ENCODE measurements at places on chromosomes 12 and 14.

GRCh38 chr14:49960453-49960852 lies 67.6 kb downstream of the ARF6 start:
- no peak for DNase-seq

- DNase-seq = no peak
Measured at GRCh38 chr12:76544601-76545261, 14.8 kb downstream of the OSBPL8 start.

- no peak for DNase-seq
Measured at GRCh38 chr12:53123578-53124351, 20.5 kb downstream of the SOAT2 start.

- no peak for DNase-seq
Measured at GRCh38 chr12:97545804-97546203, 83.2 kb downstream of the RMST start.

DNA sequence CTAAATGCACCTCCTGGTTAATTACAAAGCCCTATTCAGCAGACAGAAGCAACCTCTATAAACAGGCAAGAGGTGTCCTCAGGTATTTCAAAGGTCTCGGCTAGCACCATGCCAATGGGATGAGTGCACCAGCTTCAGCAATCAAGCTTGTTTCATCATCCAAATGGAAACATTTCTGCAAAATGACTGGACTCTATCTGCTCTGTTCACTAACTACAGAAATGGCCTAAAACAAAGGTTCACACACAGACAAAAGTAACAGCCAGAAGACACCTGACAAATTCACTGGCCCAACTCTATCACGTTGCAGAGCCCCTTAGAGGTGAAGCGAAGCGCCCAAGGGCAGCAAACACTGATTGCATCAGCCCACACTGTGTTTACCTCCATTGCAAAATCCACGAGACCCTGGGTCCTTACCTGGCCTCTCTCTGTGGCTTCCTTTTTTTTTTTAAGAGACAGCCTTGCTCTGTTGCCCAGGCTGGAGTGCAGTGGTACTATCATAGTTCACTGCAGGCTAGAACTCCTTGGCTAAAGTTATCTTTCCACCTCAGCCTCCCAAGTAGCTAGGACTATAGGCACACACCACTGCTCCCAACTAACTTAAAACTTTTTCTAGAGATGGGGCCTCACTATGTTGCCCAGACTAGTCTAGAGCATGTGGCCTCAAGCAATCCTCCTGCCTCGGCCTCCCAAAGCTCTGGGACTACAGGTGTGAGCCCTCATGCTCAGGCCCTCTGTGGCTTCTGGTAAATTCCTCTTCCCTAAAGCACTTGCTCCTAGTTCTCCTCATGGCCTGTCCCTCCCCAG lies 8.5 kb upstream of the SYNE3 start:
- no peak for DNase-seq

- DNase-seq = no peak
Measured at GRCh38 chr14:103393676-103394626, 8.7 kb downstream of the MARK3 start.

DNA sequence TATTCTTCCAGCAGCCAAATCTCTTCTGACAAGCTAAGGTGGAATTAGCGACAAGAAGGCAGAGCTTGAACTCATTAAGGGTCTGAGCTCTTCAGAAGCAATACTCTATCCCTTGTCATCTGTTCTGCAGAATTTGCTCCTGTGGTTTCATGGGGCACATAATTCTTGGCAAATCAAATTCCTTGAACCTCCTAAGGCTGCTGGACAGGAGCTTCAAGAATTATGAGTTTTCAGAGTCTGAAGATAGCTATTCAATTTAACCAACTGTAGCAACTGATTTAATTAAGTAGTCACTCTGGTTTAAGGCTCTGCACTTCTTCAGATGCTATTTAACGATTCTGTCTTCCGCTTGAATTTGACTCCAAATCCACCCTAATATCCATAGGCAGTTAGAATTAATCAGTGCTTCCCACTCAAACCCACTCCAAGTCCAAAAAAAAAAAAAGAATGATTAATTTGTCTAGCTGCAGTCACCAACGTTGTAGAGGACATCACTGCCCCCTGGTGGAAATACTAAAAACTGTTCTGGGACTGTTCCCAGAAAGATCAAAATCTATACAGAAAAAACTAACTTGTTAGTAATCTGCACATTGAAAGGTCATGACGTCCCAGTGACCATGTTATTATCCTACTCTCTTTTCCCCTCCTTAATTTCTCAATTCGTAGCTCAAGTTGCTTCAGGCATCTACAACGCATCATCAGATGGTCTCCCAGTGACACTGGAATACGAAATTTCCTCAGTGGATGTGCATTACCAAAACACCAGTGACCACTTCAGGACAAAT lies 169.9 kb downstream of the KIF21A start:
- DNase-seq = no peak

DNA sequence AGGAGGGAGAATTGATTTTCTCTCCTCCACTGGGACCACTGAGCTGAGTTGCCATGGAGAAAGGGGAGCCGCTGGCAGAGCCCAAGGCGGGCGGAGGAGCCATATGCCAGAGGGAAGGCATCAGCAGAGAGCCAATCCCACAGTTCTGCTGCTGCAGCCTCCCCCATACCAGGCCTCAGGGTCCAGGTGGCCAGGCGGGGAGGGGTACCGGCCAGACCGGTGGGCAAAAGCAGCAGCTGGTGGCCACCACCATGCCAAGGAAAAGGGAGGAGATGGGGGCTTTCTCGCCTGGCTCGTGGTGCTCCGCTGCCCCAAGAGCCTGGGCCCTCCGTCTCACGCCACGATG lies 72.8 kb downstream of the PITPNM2 start:
- peak; percentile 39 for DNase-seq

- DNase-seq = no peak
Measured at GRCh38 chr12:33519566-33519965, 79.9 kb upstream of the SYT10 start.

- DNase-seq = peak; percentile 62
Measured at GRCh38 chr12:48936379-48936979, 11.2 kb upstream of the FKBP11 start.

DNA sequence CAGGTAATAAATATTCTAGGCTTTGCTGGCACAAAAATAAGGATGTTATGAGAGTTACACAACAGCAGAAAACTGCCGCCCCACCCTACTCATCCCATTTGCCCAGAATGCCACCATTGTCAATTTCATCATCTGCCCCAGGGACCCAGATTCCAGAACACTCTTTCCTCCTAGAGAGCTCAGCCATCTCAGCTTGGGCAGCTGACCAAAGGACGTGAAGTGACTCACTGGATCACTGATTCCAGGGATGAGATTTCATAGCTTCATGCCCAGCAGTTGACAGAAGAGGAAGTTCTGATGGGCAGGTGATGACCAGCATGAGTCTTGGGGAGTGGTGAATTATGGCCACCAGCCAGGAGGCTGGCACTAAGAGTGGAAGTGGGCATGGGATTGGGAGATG lies 450.3 kb downstream of the RMST start:
- DNase-seq = no peak

- DNase-seq = no peak
Measured at GRCh38 chr14:72476657-72477499, 417.0 kb downstream of the DPF3 start.

DNA sequence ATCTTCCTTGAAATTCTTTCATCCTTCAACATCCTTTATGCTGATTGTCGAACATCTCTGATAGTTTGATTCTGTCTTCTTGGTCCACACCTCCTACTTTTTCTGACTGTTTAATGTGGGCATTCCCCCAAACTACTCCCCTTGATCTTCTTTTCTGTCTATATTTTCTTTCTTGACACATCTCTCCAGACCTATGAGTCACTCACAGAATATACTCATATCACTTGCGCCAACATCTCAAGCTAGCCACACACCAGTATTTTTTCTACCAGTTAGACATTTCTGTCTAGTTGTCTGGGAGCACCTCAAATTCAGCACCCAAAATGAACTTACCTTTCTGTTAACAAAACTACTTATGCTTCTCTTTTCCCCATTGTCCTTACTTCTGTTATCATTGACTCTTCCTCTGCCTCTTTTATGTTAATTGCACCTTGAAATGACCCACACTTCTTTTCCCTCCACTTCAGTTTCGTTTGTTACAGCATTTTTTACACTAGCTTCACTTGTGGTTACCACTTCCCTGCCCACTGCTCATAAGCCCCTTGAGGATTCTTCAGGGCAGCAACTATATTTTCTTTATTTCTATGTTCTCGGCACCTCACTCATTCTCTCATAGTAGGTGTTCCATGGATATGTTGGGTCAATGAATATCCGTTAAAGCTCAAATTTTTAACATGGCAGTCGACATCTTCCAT lies 33.5 kb downstream of the TSHR start:
- no peak for DNase-seq

DNA sequence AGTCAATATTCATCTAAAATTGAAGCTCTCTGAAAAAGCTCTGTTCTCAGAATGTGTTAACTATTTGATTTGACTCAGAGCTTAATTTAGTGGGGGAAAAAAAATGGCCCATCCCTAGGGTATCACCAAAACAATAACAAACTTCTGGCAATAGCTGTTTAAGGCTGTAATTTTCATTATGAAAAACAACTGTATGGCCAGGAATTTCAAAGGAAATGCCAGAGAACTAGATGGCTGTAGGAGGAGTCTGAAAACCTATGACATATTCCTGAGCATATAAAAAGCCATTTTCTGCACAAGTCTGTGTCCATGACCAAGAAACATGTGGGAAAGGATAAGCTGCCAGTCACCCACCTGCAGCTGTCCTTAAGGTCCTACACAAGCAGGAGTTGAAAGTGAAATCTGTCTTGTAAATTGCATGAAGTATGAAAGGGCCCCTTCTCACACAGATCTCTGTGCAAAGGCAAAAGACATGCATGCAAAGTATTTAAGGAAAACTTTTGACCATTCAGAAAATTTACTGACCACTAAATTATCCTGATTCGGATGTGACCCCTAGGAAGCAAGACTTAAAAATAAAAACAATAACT lies 299.1 kb downstream of the BTG1 start:
- DNase-seq = no peak

DNA sequence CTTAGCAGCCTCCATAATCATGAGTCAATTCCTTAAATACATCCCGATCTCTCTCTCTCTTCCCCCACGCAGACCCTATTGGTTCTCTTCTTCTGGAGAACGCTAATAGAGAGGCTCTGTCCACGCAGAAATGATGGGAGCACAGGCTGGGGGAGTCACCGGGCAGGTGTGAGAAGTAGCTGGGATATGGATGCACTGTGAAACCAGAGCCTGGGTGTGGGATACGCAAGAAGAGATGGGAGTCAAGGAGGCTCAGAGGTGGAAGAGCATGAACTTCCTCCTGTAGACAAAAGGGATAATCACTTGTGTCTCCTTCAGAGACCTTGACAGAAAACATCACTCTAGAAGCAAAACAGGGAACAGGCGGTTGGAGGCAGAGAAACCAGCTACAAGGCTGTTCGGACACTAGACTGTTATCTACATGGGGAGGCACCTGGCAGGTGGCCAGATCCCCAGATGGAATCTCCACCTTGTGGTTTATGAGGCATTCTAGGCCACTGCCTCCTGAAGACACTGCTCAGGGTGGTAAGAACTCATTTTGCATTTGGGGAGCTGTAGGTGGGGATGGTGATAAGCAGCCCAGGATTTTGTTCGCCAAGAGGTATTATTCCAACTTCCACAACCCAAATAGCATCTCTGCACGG lies 7.2 kb upstream of the SELPLG start:
- no peak for DNase-seq

GRCh38 chr12:1814266-1814665 lies 6.1 kb upstream of the LRTM2 start:
- no peak for DNase-seq
